ENCODE measurements at places on chromosomes 3 and 15. TPM values are rescaled to one million over a fixed set of nuclear protein-coding genes. Genes with fewer than 3 reads are reported as not detected.

- no peak overlapping the region for H3K4me3 ChIP-seq
- no peak overlapping the region for H3K27ac ChIP-seq
- no peaks in the 10 kb centered on the region for H3K36me3 ChIP-seq
- no peaks in the 10 kb centered on the region for H3K27me3 ChIP-seq
Observed at GRCh38 chr15:68885070-68885469, 45.3 kb upstream of the SPESP1 start.

CSPG4 gene
- 74.2 TPM for total RNA-seq

DNA sequence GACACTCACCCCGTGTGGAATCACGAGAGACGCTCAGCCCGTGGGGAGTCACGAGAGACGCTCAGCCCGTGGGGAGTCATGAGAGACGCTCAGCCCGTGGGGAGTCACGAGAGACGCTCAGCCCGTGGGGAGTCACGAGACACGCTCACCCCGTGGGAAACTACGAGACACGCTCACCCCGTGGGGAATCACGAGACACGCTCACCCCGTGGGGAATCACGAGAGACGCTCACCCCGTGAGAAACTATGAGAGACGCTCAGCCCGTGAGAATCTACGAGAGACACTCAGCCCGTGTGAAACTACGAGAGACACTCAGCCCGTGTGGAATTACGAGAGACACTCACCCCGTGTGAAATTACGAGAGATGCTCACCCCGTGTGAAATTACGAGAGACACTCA, 49.8 kb downstream of the ADAMTS17 start:
- peaks cover 7% of the 10 kb centered on the region for H3K4me1 ChIP-seq
- no peaks in the 10 kb centered on the region for H3K36me3 ChIP-seq
- H3K27ac ChIP-seq = no peak overlapping the region
- no peak for DNase-seq
- H3K27me3 ChIP-seq = no peaks in the 10 kb centered on the region

- H3K4me1 ChIP-seq = no peaks in the 10 kb centered on the region
- no peaks in the 10 kb centered on the region for H3K36me3 ChIP-seq
- no peaks in the 10 kb centered on the region for H3K27me3 ChIP-seq
Observed at GRCh38 chr3:46228260-46229242, 13.7 kb upstream of the CCR3 start.

DNA sequence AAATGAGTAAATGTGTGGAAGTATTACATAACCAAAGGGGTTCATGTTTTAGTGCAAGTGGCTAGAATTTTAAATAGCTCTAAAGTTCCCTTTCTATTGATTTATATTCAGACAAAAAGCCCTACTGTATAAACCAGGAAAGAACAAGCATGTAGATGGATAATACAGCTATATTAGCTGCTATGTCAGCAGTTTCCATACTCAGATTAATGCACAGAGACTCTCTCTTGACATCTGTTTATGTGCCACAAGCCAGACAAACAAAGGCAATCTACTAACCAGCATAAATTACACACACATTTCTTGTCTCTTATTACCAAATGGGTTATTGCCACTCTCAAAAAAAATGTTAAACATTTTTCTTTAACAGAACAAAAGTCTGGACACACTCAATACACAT, 760.1 kb upstream of the NECTIN3 start:
- H3K4me1 ChIP-seq = no peaks in the 10 kb centered on the region
- no peak overlapping the region for H3K4me3 ChIP-seq
- no peak for DNase-seq
- no peaks in the 10 kb centered on the region for H3K27me3 ChIP-seq
- no peaks in the 10 kb centered on the region for H3K36me3 ChIP-seq

DNA sequence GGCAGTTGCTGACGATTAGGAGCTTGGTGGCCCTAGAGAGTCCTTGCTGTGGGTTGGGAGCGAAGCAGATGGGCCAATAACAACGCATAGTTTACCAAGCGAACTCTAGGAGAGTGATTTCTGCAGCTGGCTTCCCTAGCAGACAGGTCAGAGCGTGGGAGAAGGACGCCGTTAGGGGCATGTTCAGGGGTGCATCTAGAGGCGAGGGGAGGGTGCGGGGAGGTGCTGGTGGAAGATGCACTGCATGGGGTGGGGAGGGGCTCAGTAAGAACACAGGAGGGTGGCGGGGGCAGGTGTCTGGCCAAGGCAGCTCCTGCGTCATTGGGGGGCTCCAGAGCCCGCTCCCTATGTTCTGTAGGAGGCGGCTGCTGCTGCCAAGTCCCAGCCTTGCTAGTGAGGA, 8.9 kb downstream of the APBA2 start:
- no peak overlapping the region for H3K4me3 ChIP-seq
- no peaks in the 10 kb centered on the region for H3K27me3 ChIP-seq
- H3K4me1 ChIP-seq = no peaks in the 10 kb centered on the region
- no peak for DNase-seq
- no peaks in the 10 kb centered on the region for H3K36me3 ChIP-seq

DNA sequence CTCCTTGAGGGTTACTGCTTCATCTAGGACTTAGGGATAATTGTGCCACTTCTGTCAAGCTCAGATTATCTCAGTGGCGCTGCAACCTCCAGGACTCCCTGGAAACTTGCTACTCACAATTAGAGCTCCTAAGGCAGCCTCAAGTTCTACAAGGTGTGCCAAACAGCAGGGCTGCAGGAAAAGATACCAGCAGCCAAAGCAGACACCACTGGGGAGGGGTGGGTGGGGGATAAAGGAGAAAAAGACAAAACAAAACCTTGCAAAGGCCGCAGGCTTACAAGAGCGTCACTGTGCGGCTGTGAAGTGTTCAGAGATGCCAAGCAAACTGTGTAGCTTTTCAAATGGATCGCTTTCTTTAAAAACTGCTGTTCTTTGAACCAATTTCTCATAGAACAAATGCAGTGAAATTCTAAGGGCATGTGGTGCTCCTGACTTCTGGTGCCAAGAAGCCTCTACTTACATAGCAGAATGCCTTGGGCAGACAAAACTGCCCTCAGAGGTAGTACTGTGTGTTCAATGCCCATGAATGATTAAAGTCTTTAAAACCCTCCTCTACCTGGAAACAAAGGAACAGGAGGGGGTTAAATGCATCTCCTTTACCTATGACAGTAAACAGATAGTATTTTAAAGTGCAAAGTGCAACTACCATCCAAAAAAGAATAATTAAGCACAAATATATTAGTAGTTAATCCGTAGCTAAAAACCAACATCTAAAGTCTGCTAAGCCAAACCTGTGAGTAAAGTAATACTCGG, 353.4 kb downstream of the FOXP1 start:
- peaks cover 19% of the 10 kb centered on the region for H3K4me1 ChIP-seq
- H3K4me3 ChIP-seq = no peak overlapping the region
- no peaks in the 10 kb centered on the region for H3K36me3 ChIP-seq
- no peak for DNase-seq
- no peak overlapping the region for H3K27ac ChIP-seq

KIF7 gene
- total RNA-seq = 0.58 TPM

DNA sequence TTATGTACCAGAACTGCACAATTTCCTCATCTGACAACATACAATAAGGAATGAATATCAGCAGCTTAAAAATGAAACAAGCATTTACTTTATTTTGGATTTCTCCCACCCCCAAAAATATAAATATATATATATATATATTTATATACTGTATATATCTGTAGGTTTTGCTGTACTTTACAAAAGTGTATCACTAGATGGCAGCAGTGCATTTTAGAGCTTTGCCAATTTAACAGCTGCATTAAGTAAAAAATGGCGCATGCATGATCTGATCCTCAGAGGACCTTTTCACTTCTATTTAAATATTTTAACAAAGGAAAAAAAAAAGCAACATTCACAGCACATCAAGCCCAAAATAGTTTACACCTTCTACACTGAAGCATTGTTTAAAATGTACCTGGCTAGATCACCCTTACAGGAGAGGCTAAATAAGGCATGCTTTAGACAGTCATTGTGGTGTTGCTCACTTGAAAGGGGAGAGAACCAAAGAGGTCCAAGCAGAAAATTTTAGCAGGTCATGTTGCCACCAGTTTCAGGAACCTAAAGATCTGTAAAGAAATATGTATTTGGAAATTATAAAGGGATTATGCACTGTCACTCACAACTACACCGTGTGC, 72.6 kb downstream of the NPTN start:
- H3K27ac ChIP-seq = no peak overlapping the region
- peaks cover 11% of the 10 kb centered on the region for H3K4me1 ChIP-seq
- H3K36me3 ChIP-seq = no peaks in the 10 kb centered on the region
- H3K4me3 ChIP-seq = no peak overlapping the region
- no peak for DNase-seq

DNA sequence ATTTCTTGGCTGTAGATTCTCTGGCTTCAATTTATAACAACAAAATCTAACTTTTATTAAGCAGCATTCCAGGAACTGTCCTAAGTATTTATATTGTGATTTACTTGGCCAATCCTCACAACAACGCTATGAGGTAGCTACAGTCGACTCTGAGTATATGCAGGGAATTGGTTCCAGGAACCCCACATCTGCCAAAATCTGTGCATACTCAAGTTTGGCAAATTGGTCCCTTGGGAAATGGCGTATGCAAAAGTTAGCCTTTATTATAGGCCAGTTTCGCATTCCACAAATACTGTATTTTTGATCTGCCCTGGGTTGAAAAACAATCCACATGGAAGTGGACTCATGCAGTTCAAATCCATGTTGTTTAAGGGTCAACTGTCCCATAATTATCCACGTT, 53.9 kb downstream of the RAP2B start:
- H3K27ac ChIP-seq = no peak overlapping the region
- no peaks in the 10 kb centered on the region for H3K36me3 ChIP-seq
- H3K27me3 ChIP-seq = no peaks in the 10 kb centered on the region
- no peak for DNase-seq
- H3K4me3 ChIP-seq = no peak overlapping the region

DNA sequence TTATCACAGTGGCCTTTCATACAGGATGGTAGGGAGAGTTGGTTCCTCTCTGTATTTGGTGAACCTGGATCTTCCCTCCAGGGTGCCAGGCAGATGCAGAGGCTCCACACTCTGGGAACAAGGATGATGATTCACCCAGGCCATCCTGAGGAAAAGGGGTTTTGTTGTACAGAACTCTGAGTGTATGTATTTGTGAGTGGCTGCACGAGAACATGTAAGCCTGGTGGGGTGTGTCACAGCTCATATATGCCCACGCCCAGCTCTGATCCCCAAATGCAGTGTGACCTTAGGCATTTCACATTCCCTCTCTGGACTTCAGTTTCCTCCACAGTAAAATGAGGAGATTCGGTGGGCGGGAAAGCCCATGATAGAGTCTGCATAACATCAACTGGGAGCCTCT, 11.6 kb upstream of the CILP start:
- no peaks in the 10 kb centered on the region for H3K4me1 ChIP-seq
- H3K4me3 ChIP-seq = no peak overlapping the region

WDR73 gene
- total RNA-seq = 10.5 TPM

DNA sequence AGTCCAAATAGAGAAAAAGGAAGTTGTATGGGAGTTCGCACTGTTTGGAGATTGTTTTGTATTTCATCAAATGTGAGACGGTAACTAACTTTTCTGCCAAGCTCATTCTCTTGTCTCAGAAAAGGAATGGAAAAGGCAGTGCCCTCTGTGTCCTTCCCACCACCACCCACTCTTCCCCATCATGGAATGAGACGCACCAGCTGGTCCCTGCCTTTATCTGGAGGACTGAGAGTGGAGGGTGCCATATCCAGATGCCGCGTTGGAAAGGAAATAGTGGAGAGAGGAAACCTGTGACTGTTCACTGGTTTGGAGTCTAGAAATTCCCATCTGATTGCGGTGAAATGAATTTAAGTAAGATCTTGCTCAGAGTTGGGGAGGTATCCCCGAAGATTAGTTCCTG, 3.7 kb upstream of the CCK start:
- H3K36me3 ChIP-seq = no peaks in the 10 kb centered on the region
- H3K4me1 ChIP-seq = no peaks in the 10 kb centered on the region
- no peak for DNase-seq
- no peak overlapping the region for H3K4me3 ChIP-seq

STT3B gene
- 62.4 TPM for total RNA-seq

LCMT2 gene
- 6.2 TPM for total RNA-seq

DNA sequence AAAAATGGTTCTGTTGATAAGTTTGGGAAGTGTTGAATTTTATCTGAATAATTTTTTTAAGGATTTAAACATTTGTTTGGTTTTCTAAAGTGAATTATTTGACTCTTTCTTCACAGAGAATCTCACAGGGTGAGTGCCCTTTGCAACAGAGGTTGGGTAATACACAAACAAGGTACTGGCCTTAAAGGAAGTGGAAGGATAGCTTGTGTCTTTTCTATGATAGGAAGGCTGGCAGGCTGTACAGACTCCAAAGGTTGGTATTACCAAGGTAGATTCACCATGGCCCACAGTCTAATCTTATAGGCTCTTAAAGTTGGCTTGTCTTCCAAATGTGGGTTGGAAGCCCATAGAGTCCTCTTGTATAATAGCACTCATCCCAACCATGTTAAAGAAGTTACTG, 311.5 kb downstream of the SV2B start:
- H3K27me3 ChIP-seq = no peaks in the 10 kb centered on the region
- no peak for DNase-seq
- H3K4me3 ChIP-seq = no peak overlapping the region
- H3K36me3 ChIP-seq = no peaks in the 10 kb centered on the region
